Stimulated activated CD4-positive, alpha-beta T cell treated with anti-CD3 and anti-CD28 coated beads, Interleukin-1b, Interleukin-23, amount 100 ng/mL, for 1 hour (primary cell): ENCODE measurements at places on chromosomes 3 and 15.

- DNase-seq: no peak
Observed at GRCh38 chr15:50501815-50502214, 44.7 kb downstream of the USP50 start.

DNA sequence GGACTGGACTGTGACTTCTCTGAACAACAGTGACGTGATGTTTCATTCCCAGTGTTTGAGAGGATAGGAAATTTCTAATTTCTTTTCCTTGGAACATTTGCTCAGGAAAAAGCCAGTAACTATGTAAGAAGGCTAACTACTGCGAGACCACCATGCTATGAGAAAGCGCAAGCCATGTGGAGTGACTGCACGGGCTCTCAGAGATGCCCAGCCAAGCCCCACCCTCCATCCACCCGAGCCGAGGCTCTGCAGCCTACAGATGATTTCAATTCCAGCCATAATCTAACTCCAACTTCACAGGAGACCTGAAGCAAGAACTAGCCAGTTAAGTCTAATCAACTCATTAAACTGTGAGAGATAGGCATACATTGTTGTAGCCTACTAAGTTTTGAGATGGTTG, 124.3 kb downstream of the GREM1 start:
- no peak for DNase-seq

- no peak for DNase-seq
Observed at GRCh38 chr3:56845505-56845904, 43.8 kb upstream of the ARHGEF3 start.

DNA sequence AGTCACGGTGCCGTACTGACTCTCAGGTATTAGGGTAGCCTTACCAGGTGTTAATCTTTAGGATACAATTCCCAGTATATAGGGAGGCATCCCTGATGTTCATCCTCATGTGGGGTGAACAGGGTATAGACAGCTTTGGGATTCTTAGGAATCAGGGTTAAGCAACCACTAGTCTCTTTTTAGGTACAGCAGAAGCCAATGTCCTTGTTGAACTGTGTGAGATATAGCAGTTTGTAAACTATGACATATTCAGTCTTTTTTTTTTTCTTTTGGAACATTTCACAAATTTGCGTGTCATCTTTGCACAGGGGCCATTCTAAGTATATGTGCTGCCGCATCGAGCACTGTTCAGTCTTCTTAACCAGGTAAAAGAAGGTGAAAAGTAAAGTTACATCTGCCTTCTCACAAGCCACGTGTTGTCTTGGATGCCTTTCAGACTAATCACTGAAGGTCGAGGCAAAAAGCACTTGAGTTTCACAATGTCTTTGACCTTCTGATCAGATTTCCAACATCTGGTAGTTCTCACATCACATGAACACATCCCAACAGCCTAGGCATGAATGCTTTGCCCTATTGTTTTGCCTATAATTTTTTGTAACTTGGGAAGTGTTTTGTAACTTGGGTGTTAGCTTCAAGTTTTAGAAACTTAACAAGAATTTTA, 17.2 kb downstream of the TSEN2 start:
- no peak for DNase-seq

GRCh38 chr15:90266061-90266431, 574 bp downstream of the NGRN start:
- no peak for DNase-seq

DNA sequence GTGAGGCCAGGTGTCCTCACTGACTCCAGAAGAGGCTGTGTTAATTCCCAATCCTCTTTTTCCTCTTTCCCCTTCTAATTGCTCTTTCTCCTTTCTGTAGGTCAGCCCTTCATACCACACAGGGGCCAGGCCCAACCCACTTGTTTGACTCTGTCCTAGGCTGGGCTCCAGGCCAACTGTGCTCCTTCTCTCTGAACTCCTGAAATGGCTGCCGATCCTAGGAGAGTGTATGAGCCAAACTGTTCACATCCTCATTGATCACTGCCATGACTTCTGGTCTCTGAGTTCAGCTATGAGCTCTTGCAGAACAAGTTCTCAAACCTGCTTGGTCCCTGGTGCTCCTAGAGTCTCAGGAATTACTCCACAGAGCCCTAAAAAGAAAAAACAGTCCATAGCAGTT, 145.1 kb downstream of the VGLL4 start:
- DNase-seq: no peak

- no peak for DNase-seq
Observed at GRCh38 chr3:113736548-113737089, 9.4 kb downstream of the NAA50 start.

- no peak for DNase-seq
Observed at GRCh38 chr3:42705058-42705767, 2.6 kb upstream of the HHATL start.

DNA sequence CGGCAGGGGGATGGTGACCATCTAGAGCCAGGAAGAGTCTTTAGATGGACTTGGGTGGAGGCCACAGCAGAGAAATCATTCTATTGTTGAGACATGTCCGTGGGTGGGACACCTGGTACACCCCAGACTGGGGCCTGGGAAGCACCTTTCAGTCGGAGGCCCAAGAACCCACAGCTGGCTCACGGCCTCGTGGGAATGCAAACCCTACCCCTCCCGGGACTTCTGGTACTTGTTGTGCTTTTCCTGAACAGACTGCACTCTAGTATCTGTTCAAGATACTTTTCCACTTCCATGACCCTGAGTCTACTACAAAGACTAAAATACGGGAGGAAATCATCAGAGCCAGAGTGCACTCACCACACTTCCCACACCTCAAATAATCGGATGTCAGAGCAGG, 60.7 kb downstream of the BDH1 start:
- no peak for DNase-seq

DNA sequence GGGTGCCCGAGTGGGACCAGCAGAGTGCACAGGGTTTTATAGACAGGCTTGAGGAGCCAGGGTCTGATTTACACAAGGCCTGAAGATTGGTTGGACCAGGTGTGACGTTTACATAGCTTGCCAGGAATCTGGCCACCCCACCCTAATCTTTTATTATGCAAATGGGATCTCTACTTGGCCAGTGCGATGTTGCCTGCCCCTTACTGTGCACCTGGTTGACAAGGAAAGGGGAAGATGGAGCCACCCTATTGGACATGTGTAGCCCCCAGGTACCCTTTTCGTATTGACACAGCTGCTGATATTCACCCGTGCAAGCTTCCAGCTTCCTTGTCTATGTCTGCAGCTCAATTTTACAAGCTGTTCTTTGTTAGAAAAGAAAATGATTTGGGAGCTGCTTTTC, 132.0 kb downstream of the ARNT2 start:
- DNase-seq: no peak

DNA sequence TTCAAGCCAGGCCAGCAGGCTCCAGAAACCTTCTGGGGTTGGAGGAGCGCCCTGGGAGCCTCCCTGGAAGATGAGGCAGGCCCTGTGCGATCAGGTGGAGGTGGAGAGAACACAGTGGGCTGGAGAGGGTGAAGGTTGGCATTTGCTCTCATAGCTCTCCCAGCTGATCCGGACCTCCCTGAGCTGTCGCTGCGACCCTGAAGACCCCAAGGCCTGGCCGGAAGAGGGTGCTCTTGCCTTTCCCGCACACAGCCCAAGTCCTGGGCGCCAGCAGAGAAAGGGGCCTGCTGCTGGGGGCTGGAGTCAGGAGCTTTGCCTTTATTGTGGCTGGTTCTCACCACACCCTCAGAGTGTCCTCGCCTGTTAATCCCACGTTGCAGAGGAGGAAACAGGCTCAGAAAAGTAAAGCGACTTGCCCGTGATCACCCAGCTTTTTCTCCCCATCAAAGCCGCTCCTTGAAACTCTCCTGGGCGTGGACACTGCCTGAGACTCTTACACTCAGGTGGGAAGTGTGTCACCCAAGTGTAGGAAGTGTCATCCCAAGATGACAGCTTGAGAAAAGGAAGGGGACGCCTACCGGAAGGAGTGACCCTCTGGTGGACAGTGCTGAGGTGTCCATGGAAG, 8.6 kb upstream of the RPL29 start:
- DNase-seq: no peak

GRCh38 chr3:52073490-52073889, 17.1 kb upstream of the DUSP7 start:
- DNase-seq: no peak

GRCh38 chr15:69980341-69981059, 117.2 kb downstream of the TLE3 start:
- DNase-seq: no peak

- no peak for DNase-seq
Observed at GRCh38 chr3:173785004-173785403, 387.5 kb downstream of the NLGN1 start.

- DNase-seq: no peak
Observed at GRCh38 chr3:103170651-103171050, 735.8 kb downstream of the ZPLD1 start.

DNA sequence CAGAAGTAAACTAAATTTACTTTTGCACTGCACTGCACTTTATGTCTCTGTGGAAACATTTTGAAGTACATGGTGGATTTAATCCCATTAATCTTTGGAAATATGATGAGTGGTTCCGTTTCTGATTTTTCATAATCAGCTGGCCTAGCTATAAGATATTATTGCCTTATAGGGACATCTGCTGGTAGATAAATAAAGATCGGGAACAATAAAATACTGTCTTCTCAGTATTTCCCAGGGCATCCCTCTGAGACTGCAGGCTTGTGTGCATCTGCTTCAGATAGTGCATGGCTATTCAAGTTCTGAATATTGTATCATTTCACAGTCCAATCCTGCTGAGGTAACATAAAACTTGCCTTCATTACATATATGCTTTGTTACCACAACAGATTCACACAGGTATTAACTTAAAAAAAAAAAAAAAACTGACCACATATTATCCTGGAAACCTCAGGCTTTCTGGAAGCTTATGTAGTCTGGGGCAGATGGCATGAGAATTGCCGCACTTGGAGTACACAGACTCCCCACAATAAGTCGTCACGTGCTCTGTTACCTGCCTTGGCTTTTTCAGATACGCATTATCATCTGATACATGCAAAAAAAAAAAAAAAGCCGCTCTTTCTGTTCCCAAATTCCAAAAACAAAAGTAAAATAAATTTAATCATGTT, 330.8 kb upstream of the AGTR1 start:
- DNase-seq: no peak

GRCh38 chr15:91866971-91867372, 13.5 kb downstream of the SLCO3A1 start:
- no peak for DNase-seq

DNA sequence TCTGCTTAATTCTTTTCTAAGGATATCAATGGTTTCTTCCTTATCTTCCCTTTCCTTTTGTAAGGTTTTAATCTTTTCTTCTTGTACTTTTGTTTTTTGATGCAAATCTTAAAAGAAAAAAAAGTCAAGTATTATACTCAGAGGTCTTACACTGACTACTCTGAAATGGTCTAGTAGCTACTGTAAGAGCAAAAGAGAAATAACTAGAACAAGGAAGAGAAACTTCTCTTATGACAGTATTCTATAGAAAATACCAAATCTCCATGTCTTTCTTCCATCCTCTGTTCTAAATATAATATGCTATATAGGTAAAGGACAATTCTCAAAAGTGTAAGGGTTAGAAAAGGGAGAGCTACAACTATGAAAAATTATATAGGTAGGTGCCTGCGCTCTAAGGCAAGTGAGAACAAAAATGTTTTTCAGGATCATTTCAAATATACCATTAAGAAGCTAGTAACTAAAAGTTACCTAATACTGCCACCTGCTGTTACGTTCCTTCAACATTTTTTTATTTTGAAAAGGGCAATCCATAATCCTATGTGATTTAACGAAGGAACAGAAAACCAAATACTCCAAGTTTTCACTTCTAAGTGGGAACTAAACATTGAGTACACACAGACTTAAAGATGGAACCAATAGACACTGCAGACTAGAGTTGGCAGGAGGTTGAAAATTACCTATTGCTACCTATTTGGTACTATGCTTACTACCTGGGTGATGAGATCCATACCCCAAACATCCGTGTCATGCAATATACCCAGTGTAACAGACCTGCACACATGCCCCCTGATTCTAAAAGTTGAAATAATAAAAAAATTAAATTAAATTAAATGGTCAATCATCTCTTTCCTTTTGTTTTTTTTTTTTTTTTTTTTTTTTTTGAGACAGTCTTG, 36.7 kb downstream of the CIP2A start:
- DNase-seq: no peak

GRCh38 chr3:98812851-98813374, 49.8 kb downstream of the ST3GAL6 start:
- no peak for DNase-seq

- no peak for DNase-seq
Observed at GRCh38 chr15:70587896-70588567, 175.3 kb downstream of the UACA start.

DNA sequence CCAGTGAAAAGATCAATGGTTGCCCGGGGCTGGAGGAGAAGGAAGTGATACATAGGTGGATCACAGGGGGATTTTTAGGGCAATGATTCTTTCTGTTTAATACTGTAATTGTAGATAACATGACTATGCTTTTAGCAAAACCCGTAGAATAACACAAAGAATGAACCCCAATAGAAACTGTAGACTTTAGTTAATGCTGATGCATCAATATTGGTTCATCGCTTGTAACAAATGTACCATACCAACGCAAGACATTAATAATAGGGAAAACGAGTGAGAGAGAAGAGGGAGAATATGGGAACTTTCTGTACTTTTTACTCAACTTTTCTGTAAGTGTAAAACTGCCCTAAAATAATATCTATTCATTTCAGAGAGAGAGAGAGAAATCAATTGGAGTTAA, 383.3 kb upstream of the ATP11B start:
- no peak for DNase-seq

DNA sequence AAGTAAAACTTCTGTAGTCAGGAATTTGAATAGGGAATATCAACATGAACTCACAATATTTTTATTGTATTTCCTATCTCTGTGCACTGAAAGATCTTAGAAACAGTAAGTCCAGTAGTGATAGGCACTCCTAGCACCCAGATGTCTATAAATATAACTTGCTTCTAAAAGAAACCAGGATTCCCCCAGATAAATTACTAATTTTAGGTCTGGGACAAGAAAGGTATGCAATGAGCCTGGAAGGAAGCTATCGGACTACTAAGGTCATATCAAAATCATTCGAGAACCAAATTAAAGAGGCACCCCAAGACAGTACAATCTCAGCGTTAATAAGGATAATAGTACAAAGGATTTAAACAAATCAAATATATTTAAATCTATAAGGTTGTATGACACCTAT, 47.4 kb downstream of the CLDN18 start:
- no peak for DNase-seq

DNA sequence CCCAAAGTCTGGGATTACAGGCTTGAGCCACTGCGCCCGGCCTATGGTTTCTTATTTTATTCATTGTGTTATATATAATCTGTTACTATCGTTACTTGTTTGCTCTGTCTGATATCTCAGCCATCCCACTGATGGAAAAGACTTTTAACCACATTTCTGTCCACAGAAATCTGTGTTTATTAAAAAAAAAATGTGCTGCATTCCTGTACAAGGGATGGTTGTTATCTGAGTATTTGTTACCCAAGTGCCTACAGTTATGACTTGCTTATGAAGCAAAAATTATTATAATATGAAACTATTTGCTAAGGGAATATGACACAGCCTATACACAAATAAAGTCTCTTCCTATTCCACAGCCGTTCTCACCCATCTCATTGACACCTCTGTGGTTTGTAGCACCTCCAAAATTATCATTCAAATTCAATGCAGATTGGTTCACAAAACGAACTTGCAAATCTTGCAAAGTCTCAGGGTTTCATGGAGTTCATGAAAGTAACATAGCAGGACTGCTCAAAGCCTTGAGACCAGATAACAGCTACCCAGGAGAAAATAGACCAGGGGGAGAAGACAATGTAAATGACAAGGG, 47.4 kb upstream of the UBE2E1 start:
- no peak for DNase-seq

- no peak for DNase-seq
Observed at GRCh38 chr15:91231703-91232102, 131.6 kb downstream of the SV2B start.
